Stimulated activated CD8-positive, alpha-beta memory T cell treated with anti-CD3 and anti-CD28 coated beads, Interleukin-4, amount 100 ng/mL, for 1 hour (primary cell): ENCODE measurements at places on chromosomes 1 and 21.

DNA sequence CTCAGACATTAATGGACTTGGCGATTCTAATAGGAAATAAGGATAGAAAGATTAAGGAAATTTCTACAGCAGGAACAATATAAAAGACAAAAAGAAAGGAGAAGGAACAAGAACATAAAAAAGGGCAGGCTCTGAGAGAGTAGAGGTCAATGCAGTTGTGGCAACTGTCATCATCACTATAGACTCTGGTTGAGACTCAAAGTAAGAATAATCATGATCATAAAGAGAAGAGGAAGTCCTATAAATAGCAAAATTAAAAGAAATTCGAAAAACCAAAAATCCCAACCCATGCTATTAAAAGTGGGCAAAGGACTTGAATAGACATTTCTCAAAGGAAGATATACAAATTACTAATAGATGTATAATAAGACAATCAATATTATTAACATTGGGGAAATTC lies 14.4 kb upstream of the XCL1 start:
- DNase-seq = no peak

DNA sequence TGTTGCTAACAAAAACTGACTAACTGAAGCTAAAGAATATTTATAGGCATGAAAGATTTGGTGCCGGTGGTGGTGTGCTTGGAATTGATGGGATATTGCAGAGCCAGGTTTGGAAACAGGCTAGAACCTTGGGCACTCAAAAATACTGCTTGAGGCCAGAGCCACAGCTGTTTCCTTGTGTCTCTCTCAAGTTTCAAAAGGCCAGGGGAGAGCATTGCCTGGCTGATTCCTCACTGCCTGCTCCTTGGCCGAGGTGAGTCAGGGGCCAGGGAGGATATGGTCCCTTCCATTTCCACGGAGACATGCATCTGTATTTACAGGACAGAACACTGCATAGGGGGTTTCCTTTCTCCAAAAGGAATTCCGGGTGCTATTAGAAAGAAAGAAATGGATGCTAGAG lies 36.1 kb upstream of the IVNS1ABP start:
- no peak for DNase-seq

GRCh38 chr1:169928438-169929209 lies 34.9 kb upstream of the SCYL3 start:
- no peak for DNase-seq

- DNase-seq = no peak
These were observed 46.9 kb downstream of the DOP1B start for GRCh38 chr21:36203603-36203889.

DNA sequence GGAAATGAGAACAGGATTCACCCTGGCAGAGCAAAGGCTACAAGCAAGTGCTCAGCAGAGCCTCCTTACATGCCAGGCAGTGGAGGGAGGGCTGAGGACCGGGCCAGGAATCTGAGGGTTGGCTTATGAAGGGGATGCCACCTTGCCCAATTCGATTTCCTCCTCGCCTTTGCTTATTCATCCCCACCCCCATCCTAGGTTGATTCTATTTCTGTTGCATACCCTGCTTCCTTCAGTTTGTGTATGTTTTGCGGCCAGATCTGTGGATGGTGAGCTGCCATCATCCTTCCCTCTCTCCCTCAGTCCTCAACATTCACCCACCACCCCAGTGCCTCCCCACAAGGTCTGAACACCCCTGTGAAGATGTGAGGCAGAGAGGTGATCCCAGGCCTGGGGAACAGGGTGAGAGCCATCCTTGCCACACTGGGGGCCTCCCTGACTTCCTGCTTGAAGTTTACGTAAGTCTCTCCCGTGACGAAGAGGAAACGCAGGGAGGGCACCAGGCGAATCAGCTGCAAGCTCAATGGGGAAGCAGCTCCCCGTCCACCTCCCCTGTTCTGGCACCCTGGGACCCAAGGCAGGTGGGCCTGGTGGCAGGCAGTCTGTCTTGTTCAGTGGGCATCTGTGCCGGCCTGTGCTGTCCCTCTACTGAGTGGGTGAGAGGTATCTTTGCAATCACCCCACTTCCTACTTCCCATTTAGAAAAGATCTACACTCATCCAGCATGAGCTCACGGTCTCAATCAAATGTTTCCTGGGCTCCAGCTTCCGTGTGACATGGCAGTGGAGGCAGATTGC lies 50.6 kb upstream of the CNTN2 start:
- DNase-seq = no peak

DNA sequence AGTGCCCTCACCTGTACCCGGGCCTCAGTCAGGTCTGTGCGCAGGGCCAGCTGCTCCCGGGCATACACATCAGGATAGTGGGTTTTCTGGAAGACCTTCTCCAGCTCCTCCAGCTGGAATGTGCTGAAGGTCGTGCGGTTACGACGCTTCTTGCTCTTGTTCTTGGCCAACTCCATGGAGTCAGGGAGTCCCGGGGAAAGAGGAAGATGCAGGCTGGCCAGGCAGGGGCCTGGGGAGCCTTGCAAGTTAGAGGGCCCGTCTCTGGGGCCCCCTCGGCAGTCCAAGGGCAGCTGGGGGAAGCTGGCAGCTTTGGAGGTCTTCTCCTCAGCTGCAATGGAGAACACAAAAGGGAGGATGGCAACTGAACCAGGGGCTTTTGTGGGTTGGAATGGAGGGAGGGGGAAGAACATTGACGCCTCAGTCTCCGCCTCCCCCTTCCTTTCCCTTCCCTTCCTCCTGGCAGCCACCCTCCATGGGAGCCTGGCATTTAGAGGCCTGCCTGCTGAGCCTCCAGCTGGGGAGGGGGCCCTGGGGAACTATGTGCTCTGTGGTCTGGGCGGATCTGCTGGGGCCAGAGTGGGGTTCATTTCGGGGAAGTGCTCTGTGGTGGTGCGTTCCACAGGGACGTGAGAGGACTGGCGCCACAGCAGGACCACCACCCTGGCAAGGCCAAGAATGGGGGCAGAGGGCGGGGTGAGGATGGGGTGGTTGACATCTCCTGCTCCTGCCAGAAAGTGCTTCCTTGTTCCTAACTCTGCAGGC lies 5.7 kb downstream of the ALX3 start:
- DNase-seq = no peak

- DNase-seq = no peak
These were observed 4.9 kb downstream of the RD3 start for GRCh38 chr1:211487082-211487481.

DNA sequence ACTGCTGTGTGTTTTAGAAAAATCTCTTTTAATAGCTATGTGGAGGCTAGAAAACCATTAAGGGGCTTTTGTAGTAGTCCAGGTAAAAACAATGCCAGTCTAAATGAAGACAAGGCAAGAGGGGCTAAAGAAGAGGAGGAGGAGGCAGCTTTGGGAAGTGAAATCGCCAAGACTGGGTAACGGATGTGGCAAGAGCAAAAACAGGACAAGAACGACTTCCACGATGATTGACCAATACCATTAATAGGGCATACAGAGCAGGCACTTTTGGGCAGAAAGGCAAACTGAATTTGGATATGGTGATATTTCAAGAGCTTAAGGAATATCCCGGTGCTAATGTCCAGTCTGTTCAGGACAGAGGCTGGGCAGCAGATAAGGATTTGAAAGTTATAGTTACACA lies 22.0 kb downstream of the COA6 start:
- DNase-seq = no peak

DNA sequence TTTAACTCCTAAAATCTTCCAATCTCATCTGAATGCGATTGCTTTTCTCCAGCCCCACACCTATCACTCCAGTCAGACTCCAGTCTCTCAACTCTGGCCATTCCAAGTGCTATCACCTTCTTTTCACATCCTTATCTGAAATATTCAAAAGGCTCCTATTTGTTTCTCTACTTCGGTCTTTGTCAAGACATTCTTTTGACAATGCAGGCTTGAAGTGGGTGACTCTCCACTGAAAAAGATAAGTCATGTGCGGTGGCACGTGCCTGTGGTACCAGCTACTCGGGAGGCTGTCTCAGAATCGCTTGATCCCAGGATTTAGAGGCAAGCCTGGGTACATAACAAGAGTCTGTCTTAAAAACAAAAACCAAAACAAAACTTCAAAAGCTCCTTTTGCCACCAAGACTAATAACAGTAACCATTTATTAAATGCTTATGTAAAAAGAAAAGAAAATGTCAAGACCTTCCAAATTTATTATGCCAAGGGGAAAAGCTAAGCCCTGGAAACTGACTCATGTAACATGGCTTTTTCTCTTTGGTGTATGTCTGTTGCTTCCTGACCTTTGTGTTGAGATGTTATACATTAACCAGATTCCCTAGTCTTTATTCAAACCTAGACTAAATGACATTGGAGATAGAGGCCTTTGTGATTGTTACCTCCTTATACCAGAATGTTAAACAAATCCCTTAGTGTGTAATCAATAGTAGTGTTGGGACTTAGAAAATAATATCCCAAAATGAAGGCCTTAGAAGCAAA lies 3.6 kb downstream of the ALG14 start:
- no peak for DNase-seq

GRCh38 chr1:85623061-85623471 lies 42.5 kb downstream of the CCN1 start:
- DNase-seq = no peak

DNA sequence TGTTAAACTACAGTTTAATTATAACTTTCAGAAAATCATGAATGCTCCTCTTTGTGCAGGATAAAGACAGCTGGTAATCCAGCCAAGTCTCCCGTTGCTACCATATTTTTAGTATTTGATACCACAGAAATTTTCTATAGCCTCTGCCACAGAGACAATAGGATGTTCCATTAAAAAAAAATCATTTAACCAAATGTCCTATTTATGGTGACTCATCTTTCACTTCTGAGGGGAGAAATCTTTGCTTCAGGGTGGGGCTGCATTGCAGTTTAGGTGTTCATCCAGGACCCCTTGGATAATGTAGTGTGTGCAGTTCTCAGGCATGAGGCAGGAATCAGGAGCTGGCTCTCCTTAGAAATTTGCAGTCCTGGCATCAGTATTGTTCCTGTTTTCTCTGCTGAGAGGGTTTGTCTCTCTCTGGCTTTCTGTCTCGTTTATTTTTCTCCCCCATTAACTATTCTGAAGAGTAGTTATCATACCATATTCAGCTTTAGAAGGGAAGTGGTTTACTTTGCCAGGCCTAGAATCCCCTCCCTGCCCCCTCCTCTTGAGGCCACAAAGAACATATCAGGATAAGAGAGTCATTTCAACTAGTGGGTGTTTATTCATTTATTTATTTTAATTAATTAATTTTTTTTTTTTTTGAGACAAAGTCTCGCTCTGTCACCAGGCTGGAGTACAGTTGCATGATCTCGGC lies 3.1 kb downstream of the PRUNE1 start:
- no peak for DNase-seq

DNA sequence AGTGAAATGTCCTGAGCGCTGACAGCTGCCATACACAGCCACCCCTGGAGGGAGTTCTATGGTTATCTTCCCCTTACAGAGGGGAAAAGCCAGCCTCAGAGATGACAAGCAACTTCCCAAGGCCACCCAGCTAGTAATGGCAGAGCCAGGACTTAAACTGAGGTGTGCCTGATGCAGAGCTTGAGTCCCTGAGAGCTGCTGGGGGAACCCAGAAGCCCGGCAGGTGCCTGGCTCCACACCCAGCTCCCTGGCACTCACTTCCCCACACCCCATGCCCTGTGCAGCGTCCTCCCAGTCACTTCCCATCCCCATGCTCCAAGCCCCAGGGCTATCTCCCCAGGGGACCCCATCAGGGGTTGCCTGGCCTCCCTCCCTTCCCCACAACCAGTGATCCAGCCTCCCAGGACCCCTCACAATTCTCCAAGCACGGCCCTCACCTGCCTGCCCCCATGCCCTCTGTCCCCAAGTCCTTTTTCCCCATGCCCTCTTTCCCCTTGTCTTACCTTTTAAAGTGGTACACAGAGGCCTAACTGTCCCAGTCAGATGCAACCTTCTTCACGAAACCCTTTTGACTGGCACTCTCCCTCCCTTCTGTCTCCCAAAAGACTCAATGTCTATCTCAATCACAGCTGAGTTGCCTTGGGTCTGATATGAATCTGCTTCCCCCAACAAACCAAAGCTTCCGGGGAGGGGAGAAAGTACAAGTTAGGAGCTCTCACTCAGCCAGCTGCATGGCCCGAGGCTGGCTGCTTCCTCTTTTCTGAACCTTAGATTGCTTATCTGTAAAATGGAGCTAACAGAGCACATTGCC lies 39.8 kb upstream of the LRP8 start:
- no peak for DNase-seq

DNA sequence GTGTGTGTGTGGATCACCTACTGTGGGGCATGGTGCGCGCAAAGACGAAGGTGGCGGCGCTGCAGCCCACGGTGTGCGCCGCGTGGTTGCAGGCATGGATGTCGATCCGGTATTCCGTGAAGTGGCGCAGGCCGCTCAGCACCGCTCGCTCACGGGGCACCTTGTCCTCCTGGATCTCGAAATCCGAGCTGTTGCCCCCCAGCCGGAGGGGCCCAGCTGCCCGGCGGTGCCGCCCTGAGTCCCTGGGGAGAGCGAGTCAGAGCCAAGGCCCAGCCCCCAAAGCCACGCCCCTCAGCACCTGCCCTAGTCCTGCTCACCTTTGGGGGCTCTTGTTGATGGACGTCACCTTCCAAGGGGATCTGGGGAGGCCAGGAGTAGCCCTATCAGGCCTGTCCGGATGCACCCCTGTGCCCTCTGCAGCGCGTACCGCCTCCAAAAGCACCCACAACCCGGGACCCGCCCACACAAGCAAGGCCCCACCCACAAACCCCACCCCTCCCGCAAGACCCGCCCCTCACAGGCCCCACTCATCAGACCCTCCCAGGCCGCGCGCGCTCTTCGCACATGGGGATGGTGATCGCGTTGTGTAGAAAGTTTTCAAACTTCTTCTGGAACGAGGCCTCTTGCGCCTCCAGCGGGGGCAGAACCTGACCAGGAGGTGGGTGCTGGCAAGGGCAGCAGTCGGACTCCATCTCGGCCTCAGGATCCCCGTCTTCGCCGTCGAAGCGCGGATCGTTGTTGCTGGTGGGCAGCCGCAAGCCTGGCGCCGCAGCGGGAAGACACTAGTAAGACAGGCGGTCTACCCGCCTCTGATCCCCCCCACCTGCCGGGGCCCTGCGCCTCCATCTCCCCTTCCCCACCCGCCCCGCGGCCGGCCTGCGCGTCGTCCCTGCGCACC lies 13.6 kb downstream of the INSRR start:
- no peak for DNase-seq

DNA sequence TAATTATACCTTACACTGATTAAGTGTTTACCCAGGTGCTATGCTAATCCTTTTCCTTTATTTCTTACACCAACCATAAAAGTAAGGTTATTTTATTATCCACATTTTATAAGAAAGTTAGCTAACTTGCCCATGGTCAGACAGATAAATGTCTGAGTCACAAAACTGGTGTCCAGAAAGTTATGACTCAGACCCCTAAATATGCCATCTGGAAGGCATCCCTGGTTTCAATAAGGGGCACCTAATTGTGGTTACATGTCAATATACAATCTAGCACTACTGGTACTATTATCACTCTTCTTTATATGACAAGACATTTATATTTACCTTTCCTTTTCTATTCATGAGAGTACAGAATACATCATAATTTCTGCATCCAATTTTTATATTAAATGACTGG lies 496.5 kb upstream of the ADGRL2 start:
- DNase-seq = no peak

- DNase-seq = no peak
These were observed 2.4 kb downstream of the LIX1L start for GRCh38 chr1:145955436-145955835.

DNA sequence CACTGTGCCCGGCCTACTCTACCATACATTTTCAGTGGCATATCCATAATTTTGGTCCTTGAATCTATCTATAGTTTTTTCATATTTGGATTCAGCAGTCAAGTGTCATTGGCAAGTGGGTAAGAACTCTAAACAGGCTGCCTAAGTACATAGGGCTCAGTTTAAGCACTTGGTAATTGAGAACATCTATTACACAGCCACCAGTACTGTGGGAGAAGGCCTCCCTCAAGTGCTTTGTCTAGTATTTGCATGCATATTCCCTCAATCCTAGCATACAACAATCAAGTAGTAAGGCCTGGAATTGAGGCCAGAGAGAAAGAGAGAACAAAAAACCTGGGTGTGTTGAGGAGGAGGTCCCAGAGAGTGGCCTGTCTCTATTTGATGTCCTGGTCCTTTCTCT lies 325.2 kb downstream of the USP25 start:
- no peak for DNase-seq
